ENCODE measurements at places on chromosomes 12 and 14.

DNA sequence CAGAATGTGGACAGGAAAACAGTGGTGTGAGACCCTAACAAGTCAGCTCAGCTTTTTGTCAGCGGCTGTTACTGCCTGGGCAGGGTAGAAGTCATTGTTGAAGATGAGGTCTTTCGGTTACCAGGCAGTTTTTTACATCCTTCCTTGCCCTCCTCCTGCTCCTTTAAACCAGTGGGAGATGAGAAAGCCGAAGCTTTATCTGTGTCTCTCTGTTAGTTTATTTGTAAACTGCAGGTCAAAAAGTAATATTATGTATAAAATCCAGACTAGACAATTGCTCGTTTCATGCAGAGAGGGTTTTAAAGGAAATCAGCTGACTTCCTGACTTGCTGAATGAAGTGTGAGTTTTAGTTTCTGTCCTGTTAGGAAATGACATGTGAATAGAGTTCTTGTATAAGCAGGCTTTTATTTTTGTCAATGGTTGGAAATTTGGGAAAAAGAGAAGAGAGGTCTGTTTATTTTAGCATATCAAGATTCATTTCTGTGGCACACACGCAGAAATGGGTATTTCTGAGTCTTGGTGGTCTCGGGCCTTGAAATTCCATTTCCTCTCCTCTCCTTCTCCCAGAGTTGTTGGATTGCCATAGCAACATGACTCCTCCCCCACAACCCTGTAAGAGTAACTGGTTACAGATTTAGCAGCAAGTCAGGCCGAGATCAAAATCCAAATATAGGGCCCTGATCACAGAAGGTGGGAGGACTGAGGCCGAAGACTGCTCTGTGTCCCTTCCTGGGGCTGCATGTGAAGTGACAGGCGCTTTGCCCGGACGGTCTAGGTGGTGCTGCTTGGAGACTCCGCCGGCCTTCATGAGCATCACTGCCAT lies 60.8 kb downstream of the SAMD4A start:
- DNase-seq, result no peak

GRCh38 chr12:110449799-110450497 lies at the start of gene ARPC3:
Gene ARPC3 (minus strand): TSS chr12:110450337. CDS start chr12:110450260, 77 bp downstream.
- peak; percentile 69 for DNase-seq

DNA sequence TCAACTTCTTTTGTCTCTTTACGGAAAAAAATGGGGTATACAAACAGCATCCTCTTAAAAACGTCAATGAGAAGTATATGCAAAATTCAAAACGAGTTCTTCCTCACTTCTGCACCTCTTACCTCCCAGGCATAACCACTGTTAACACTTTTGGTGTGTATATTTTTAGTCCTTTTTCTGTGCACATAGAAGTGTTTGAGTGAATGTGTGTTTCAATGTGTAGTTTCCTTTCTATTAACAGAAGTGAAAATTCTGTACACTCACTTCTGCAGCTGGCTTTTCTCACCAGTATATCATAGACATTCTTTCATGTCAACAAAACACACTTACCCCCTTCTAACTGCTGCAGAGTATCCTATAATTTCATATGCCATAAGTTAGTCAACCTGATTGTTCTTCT lies 5.4 kb downstream of the UBR7 start:
- DNase-seq, result no peak

GRCh38 chr14:77066578-77067172 lies 31.4 kb upstream of the CIPC start:
- no peak for DNase-seq

DNA sequence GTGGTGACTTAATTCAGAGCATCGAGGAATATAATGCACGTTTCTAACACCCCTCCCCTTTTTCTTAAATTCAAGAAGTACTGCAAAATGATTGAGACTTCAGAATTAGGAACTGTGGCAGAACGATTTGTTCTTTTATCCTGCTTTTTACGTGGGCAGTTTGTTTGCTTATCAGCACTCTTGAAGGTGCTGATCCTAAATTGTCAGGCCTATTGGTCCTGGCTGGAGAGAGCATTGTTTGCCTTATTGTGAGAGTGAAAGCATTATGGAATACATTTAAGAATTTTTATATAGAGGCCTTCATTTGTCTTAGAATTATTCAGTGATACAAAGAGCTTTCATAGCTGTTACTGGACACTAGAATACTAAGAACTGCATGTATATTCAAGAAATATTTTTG lies 59.1 kb downstream of the TMTC2 start:
- DNase-seq, result no peak

- DNase-seq, result no peak
Measured at GRCh38 chr14:54278087-54278486, 118.7 kb upstream of the CDKN3 start.

All from NCI-H1436 treated with DMSO at 0.1 percent for 48 hours (cell line).